ENCODE measurements at places on chromosomes 6 and 20.

GRCh38 chr6:157538168-157538567 is 157.2 kb downstream of the ZDHHC14 start:
- no peak for DNase-seq

DNA sequence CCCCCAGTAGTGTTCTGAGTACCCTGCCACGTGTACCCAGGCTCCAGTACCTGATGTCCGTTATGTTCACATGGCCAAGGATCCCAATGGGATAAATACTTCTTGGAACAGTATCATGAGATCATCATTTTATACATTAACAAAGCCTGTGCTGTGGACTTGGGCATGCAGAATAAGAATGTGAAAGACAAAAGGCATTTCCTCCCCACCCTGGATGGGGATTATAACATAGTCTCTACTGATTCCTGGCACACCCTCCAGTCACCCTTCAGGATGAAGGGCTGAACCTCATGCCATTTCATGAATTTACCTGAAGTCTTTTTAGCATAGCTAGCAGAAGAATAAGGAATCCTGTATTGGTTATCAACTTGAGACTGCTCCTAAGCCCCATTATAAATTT is 2.8 kb downstream of the TNFRSF21 start:
- no peak for DNase-seq

DNA sequence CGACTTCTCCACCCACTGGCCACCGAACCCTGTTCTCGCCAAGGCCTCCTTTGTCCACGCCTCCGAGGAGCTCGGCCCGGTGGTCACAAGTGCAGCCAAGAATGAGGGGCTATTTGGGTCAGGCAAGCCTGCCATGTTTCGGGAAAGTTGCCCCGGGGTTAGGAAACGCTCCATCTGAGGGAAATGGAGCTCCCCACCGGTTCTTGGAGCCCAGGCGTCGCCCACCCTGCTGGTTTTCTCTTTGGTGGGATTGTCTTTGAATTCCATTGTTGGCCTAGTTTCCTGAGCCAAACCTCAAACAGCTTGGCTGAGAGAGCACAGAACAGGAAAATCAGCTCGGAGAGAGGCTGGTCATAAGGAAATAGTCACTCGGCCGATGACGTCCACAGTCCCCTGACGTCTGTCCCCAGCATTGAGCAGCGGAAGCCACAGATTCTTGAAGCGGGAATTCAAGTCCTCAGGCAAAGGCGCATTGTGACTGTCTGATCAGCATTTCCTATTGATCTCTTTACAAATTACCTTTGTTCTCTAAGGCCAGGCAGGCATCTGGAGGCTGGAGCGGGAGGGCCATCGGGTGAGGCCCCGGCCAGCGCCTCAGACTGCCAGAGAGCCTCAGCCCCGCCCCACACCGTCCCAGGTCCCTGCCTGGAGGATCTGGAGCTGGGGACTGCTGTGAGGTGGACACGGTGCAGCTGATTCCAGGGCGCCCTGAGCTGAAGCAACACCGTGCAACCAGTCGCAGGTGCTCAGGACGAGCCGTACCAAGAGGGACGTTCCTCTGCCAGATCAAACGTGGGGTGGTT is 138.6 kb downstream of the DLL1 start:
- DNase-seq, result no peak

DNA sequence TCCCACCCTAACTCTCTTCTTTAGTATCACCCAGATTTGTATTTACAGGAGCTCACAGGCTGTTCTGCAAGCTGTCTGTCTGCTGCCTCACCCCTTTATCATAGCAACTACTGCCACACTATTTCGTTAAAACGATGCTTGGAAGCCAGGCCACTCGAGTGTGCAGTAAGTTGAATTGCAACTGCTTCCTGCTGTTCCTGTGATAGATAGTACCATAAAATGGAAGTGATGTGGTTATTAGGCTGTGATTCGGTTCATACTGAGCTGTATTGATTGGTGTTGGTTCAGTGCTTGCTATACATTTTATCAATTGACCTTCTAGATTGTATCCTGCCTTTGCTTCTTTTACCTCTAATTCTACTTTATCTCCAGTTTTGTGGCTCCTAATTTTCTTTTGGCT is 325.4 kb downstream of the RNF144B start:
- DNase-seq, result no peak

DNA sequence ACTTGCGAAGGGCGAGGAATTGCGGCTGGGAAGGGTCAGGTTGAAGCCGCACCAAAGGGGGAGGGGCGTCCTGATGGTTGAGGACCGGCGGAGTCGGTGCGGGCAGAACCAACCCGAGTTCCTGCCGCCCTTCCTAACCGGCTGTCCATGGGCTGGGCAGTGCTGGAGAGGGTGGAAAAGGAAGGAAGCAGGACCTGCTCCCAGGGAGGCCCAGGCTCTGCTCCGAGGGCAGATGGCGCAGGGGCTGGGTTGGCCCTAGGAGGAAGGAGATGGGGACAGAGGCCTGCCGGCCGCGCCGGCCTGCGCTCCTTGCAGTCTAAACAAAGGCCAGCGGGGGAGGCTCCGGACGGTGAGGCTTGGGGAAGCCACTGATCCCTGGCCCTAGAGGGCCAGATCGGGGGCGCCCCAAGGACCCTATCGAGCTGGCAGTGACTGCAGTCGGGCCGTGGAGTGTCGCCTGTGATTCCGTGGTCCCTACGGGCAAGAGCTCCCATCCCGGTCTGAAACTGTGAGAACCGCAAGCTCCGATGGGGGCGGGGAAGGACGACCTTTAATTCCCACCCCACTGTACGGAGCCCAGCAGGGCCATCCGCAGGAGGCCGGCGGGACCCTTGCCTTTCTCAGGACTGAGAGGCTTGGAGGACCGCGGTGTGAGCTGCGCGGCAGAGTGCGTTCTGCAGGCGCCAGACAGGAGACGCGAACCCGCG is 39.4 kb downstream of the YTHDF1 start:
- DNase-seq, result peak; percentile 78

DNA sequence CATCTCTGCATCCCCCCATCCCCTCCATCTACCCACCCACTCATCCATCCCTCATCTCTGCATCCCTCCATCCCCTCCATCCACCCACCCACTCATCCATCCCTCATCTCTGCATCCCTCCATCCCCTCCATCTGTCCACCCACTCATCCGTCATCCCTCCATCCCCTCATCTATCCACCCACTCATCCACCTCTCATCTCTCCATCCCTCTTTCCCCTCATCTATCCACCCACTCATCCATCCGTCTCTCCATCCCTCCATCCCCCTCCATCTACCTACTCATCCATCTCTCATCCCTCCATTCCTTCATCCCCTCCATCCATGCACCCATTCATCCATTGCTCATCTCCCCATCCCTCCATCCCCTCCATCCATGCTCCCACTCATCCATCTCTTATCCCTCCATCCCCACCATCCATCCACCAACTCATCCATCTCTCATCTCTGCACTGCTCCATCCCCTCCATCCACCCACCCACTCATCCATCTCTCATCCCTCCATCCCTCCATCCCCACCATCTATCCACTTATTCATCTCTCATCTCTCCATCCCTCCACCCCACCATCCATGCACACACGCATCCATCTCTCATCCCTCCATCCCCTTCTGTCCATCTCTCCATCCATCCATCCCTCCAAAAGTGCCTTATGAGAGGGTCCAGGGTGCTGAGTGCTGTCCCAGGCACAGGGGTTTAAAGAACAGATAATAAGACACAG is 51.4 kb downstream of the WDR27 start:
- DNase-seq, result no peak

- no peak for DNase-seq
Observed at GRCh38 chr6:165658395-165659058, 4.5 kb downstream of the PDE10A start.

- DNase-seq, result no peak
Observed at GRCh38 chr20:61514018-61514365, 261.9 kb downstream of the CDH4 start.

DNA sequence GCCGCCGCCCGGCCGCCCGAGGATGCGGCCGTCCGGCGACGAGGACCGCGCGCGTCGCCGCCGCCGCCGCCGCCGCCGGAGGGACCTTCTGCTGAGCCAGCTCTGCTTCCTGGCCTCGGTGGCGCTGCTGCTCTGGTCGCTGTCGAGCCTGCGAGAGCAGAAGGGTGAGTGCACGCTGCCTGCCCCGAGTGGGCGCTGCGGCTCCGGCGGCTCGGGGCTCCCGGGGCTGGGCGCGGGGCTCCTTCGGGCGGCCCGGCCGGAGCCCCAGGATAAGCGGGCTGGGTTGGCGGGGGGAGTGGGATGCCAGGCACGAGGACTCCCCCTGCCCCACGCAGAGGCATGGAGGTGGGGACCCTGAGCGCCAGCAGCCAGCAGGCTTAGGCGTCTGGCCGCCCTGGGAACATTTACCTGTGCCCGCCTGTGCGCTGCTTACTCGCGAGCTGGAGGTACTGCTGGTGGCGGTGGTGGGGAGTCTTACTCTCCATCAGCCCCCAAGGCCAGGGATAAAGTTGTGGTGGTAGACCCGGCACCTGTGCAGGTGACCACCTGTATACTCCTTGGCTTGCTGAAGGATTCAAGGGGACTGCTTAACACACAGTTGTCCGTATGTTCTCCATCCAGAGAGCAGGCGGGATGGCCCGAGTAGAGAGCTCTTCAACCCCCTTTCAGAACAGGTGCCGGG is 520 bp downstream of the SLC24A3 start:
- peak; percentile 51 for DNase-seq

DNA sequence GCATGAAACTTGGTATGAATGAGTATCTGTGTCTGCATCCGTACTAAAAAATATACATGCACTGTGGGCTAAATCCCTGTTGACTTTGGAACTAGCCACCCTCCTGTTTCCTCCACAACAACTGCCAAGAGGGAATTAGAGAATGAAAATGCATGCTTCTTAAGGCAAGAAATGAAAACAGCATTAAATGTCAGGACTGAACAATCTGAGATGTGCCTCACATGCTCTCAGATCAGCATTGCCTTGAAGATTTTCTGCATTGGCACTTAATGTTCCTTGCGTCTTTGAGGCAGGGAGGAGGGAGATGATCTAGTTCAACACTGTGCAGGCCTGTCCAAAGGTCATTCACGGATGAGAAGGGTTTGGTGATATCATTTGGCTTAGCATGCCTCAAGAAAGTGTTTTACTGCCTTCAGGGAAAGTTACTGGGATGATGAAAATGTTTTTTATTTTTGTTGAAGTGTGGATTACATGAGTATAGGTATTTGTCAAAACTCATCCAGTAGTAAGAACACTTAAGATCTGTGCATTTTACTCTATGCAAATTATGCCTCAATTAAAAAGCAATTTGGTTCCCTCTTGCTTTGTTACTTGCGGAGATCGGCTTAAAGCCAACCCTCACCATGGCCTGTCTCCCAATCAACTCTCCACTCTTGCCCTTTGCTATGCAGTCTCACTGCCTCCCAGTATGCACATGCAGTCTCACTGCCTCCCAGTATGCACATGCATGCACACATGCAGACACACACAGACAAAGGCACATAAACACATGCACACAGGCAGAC is 47.5 kb upstream of the RIN2 start:
- DNase-seq, result peak; percentile 36
